OCI-LY7 (cell line): ENCODE measurements at places on chromosomes 4 and X. TPM values are rescaled to one million over a fixed set of nuclear protein-coding genes. Genes with fewer than 3 reads are reported as not detected.

DNA sequence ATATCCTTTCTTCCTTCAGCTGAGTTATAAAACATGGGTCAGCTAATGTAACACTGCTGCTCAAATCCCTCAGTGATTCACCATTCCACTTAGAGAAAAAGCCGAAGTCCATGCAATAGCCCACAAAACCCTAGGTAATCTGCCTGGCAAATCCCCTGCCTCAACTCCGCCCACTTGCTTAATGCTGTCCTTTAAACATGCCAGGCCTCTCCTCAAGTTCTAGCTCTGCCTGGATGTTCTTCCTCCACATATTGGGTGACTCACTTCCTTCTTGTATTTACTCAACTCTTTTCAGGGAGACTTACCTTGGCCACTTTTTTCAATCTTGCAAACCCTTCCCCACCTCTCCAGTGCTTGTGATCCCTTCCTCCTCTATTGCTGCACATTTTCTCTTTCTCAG lies 89.8 kb downstream of the EMCN start:
- no peak for DNase-seq

GRCh38 chrX:21266949-21267348 lies 107.3 kb upstream of the CNKSR2 start:
- no peak for DNase-seq

The GNRHR gene
- total RNA-seq = not detected in 2 replicates

The ENPP6 gene
- not detected in 2 replicates for total RNA-seq
